ENCODE measurements at places on chromosomes 6 and 20. TPM values are rescaled to one million over a fixed set of nuclear protein-coding genes. Genes with fewer than 3 reads are reported as not detected.

FNDC11 gene
- not detected for total RNA-seq

SLC35B2 gene
- 44.6 TPM for total RNA-seq

GRCh38 chr20:2890742-2891141, 17.5 kb downstream of the PTPRA start:
- no peak for DNase-seq
- peak overlapping the region; percentile 10 for H3K27ac ChIP-seq
- no peaks in the 10 kb centered on the region for H3K27me3 ChIP-seq
- H3K4me3 ChIP-seq, result no peak overlapping the region
- no peaks in the 10 kb centered on the region for H3K36me3 ChIP-seq
- H3K4me1 ChIP-seq, result peaks cover 6% of the 10 kb centered on the region

DNA sequence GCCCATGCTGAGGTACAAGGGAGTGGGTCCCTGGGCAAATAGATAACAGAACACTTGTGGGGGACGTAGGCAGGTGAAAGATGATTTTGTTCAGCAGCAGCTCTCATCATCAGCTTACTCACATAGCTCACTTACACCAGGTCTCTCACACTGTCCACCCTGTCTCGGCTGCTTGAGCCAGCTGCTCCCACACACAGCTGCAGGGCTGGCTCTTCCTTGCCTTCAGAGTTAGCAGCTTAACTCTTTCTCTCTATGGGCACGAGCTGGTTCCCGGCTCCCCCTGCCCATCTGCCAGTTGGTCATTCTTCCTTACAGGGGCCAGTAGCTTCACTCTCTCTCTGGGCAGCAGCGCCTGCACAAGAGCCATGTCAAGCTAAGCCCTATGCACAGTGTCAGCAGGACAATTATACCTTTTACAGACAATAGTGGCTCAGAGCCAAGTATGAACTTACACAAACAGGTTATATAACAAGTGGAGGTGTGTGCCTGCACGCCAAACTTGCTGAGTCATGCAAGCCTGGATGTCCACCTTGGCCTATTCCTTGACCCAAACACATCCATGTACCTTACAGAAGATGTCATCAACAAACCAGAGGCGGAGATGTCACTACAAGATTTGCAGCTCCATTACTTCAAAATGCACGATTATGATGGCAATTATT, 18.7 kb downstream of the ZNF391 start:
- H3K4me1 ChIP-seq, result no peaks in the 10 kb centered on the region
- no peaks in the 10 kb centered on the region for H3K36me3 ChIP-seq
- no peak overlapping the region for H3K27ac ChIP-seq
- no peak overlapping the region for H3K4me3 ChIP-seq
- H3K27me3 ChIP-seq, result no peaks in the 10 kb centered on the region
- no peak for DNase-seq

- H3K36me3 ChIP-seq, result peaks cover 2% of the 10 kb centered on the region
- H3K4me1 ChIP-seq, result no peaks in the 10 kb centered on the region
- no peaks in the 10 kb centered on the region for H3K27me3 ChIP-seq
- no peak overlapping the region for H3K27ac ChIP-seq
These were observed 37.4 kb downstream of the GCNT2 start for GRCh38 chr6:10558565-10558964.

GRCh38 chr6:111952274-111952673, 79.0 kb upstream of the FYN start:
- H3K27me3 ChIP-seq, result no peaks in the 10 kb centered on the region
- no peaks in the 10 kb centered on the region for H3K4me1 ChIP-seq
- H3K27ac ChIP-seq, result no peak overlapping the region
